ENCODE measurements at places on chromosomes 1 and 21.

GRCh38 chr1:89760496-89760895 is 60.3 kb upstream of the LRRC8D start:
- DNase-seq, result no peak

DNA sequence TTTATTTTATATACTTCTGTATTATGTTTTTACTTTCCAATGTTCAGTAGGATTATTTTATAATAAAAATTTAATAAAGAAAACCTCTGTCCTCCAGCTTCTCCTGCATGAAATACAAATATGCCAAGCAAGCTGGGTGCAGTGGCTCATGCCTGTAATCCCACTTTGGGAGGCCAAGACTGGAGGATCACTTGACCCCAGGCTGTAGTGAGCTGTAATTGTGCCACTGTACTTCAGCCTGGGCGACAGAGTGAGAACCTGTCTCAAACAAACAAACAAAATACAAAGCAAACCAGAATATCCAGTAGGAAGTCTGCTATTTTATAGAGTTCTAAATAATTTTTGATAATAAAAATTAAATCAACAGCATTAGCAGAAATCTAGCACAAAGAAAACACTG is 168.8 kb downstream of the EIF4G3 start:
- no peak for DNase-seq

- no peak for DNase-seq
Measured at GRCh38 chr1:157504646-157505045, 47.7 kb downstream of the FCRL5 start.

- no peak for DNase-seq
Measured at GRCh38 chr1:154313066-154313356, 7.9 kb upstream of the AQP10 start.

DNA sequence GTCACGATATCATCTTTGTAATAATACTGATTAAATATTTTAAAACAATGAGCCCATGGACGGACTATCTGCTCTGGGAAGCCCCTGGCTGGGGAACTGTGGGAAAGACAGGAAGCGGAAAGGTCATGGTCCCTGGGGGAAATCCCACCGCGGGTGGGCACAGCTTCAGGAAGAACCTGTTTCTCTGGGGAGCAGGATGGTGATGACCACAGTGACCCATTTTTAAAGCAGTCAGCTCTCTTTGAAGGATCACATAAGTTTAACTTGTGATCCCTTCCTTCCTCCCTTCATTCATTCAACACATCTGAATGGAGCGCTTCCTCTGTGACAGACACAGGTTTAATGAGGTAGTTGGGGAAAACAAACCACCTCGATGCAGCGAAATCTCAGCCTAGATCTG is 73.0 kb downstream of the DHRS3 start:
- DNase-seq, result no peak

GRCh38 chr1:22018583-22019559 is 17.4 kb downstream of the CELA3A start:
- peak; percentile 49 for DNase-seq

DNA sequence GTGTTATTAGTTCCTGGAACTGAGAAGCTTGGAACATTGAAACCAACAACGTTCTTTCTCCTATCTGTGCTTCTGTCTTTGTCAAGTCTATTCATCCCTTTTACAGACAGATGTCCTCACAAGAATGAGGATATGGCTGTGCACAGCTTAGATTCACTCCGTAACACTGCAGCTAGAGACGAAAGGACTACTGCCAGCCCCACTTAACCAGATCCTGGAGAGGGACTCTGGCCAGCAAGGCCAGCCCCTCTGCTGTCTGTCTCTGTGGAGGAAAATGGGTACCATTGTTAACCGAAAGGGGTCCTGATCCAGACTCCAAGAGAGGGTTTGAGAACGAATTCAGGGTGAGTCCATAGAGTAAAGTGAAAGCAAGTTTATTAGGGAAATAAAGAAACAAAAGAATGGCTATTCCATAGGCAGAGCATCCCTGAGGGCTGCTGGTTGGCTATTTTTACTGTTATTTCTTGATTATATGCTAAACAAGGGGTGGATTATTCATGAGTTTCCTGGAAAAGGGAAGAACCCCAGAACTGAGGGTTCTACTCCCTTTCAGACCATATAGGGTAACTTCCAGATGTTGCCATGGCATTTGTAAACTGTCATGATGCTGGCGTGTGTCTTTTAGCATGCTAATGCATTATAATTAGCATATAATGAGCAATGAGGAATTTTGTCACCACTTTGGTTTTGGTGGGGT is 17.4 kb upstream of the USP24 start:
- DNase-seq, result no peak

- no peak for DNase-seq
Measured at GRCh38 chr1:37622131-37622530, 12.6 kb downstream of the RSPO1 start.

DNA sequence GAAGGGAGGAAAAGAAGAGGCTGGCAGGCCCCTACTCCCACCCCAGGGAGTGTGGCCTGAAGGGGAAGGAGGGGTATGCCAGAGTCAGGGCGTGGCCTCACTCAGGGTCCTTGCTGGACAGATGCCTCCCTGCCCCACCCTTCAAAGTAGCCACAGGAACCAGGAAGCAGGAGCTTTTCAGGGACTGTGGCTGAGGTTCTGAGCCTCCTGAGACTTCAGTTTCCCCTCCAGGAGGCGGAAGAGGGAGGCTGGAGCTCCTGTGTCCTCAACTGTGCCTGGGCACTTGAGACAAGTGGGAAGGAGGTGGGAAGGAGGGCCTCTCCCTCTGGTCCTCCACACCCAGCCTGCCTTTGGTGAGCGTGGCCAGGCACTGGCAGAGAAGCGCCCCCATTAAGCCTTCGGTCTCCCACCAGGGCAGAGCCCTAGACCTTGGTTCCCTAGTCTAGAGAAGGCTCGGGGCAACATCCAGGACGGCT is 5.3 kb downstream of the CELSR2 start:
- DNase-seq, result no peak

- no peak for DNase-seq
Measured at GRCh38 chr1:178150610-178151009, 56.7 kb downstream of the RASAL2 start.

DNA sequence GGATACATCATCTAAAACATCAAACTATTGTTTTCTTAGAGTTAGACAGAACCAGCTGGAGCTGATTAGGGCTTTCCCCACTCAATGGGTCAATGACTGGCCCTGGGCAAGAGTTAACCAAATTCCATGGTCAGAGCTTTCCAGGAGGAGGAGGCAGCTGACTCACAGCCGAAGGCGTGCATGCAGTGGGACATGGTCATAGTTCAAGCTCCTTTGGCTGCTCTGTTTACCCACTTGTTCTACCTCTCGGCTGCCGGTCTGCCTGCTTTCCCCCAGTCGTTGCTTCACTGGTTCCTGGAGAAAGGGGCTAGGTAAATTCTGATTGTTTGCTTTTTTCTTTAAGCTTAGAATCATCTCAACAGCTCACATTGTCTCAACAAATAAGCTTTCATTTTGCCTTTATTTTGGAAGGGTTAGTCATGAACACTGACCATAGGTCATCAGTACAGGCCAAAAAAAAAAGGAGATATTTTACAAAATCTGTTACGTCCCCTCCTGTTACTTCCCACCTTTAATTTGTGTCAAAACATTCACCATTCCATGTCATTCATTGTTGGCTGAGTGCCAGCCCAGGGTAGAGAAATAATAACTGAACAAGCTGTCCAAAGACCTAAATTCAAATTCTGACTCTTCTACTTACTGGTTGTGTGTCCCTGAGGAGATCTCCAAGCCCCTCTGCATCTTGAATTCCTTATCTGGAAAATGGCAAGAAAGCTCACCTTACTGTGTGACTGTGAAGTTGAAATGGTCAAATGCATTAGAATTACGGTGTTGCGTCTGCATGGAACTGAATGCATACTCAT is 12.0 kb downstream of the MAB21L3 start:
- no peak for DNase-seq

- no peak for DNase-seq
Measured at GRCh38 chr1:116710420-116711262, 43.1 kb upstream of the IGSF3 start.

GRCh38 chr1:184507165-184507564 is 120.3 kb downstream of the C1orf21 start:
- DNase-seq, result no peak

- no peak for DNase-seq
Measured at GRCh38 chr1:209432443-209432825, 151.1 kb upstream of the CAMK1G start.

- no peak for DNase-seq
Measured at GRCh38 chr21:32603131-32603530, 9.0 kb downstream of the CFAP298 start.

DNA sequence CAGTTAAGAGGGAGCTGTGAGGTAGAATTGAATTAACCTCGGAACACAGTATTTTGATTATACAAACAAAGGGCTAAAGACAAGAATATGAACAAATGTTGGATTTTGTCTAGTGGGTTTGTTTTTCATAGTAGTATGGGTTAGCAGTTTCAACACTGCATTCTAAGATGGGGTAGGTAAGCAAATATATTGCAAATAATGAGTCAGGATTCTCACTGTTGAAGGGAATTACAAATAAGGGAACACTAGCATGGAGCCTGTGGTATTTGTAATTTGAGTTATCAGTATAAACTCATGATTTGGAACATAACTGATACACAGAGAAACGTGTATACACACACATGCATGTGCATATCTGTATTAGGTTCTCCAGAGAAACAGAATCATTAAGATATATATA is 44.5 kb downstream of the CD55 start:
- no peak for DNase-seq

DNA sequence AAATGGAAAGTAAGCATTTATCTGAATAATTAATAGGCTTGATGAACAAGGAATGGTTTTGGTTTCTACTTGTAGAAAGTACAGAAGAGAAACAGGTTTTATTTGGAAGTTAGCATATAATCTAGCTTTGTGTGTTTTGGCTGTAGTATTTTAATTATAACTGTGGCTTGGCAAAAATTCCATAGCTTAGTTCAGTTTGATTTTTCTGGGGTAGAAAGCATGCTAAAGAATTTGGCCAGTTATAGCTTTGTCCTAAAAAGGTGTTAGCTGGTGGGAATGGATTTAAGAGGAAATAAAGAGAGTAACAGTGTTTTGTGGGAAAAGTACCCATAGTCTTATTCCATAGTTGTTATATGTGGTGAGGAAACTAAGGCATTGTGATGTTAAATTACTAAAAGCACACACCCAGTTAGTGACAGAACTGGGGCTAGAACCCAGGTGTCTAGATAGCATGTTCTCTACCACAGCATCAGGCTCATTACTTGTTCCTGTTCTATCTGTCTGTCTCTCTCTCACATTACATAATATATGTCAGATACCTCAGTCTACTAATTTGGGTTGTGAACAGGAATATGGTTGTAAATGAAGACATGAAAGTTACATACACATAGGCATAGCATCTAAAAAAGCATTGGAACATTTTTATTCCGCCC is 55.0 kb downstream of the MPZL1 start:
- DNase-seq, result no peak

DNA sequence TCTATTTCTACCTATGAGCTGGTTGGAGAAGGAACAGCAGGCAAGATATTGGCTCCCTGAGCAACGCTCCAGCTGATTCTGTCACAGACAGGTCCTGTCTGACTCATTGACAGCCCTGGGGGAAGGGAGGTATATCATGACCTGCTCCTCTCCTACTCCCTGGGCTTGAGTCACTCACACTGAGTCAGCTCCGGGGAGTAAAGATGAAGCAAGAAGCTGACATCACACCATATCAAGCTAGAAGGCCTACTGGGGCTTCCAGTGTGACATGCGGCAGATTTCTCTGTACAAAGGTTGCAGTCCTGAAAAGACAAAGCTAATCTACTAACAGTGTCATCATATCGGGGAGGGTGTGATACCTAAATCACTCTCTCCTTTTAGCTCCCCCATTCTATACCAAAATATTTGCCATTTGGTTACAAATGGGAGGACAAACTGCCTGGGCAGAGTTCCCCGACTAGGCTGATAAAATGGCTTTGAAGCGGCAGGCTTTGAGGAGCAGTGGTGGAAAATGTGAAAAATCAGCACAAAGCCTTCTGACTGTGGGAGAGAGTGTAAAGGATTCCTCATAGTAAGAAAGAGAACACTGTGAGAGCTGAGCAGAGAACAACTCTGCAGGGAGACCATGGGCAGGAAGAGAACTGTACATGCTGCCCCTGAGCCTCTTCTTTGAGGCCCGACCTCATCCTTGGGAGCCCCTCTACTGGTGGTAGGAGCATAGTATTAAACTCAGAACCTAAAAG is 15.5 kb downstream of the PI4KB start:
- DNase-seq, result peak; percentile 70

- no peak for DNase-seq
Measured at GRCh38 chr1:62689524-62689923, 1.3 kb upstream of the DOCK7 start.

- peak; percentile 48 for DNase-seq
Measured at GRCh38 chr1:117664314-117664713, 58.5 kb downstream of the TENT5C start.

GRCh38 chr1:55337801-55338447 is 122.8 kb upstream of the USP24 start:
- DNase-seq, result no peak

DNA sequence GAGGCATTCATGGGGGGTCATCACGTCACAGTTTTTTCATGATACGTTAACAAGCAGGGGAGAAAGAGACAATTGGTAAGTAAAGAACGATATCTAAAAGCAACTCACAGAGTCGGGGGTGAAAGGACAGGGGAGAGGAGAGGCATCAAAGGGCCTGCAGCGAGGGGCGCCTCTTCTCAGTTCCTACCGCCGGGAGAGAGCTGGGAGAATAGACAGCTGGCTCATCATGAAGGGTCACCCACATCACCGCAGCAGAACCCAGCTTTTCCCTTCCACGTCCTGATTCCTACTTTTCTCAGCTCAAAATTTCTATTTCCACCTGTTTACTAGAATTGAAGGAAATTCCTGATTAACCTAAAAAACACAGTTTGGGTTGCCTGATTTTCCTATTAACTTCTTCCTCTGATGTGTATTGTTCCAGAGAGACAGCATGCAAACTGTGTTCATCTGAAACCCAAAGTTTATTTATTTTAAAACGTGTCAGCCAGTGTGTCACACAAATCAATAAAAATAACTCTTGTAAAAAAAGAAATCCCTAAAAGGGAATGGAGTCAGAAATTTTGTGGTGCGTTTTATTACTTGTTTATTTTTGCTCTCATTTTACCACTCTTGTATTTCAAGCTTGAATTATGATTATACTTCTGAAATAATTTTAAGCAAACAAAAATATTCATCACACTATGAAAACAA is 75.4 kb downstream of the SLC25A24 start:
- DNase-seq, result no peak

DNA sequence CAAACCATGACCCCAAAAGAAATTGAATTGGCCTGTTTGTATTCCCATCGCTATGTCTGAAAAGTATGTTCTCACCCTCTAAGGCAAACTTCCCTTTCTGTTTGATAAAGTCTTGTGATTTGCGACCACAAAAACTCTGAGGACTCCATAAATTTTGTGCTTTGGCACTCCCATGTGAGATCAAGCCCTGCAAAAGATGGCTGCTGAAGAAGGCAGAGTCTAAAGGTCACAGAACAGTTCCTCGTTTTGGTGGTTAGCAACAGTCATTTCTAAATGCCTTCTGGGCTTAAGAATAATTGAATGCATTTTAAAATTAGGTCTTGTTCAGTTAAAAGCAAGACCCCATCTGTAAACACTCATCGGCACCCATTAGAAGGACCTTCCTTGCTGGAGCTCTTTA is 441.6 kb downstream of the OMA1 start:
- DNase-seq, result no peak

All from activated gamma-delta T cell treated with anti-CD3 and anti-CD28 coated beads, Interleukin-2, amount 50 U/mL, for 16 hours (primary cell).